ENCODE measurements at places on chromosomes 5 and 9.

DNA sequence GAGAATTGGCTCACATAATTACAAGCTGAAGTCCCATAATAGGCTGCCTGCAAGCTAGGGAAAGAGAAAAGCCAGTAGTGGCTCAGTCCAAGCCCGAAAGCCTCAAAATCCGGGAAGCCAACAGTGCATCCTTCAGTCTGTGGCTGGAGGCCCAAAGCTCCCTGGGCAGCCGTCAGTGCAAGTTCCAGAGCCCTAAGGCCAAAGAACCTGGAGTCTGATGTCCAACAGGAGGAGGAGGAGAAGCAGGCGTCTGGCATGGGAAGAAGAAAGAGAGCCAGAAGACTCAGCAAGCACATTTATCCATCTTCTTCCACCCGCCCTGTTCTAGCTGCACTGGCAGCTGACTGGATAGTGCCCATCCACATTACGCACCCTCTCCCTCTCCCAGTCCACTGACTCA is 213.4 kb downstream of the GAS1 start:
- DNase-seq: no peak

- no peak for DNase-seq
These were observed 25.6 kb downstream of the CAMK2A start for GRCh38 chr5:150263801-150264621.

DNA sequence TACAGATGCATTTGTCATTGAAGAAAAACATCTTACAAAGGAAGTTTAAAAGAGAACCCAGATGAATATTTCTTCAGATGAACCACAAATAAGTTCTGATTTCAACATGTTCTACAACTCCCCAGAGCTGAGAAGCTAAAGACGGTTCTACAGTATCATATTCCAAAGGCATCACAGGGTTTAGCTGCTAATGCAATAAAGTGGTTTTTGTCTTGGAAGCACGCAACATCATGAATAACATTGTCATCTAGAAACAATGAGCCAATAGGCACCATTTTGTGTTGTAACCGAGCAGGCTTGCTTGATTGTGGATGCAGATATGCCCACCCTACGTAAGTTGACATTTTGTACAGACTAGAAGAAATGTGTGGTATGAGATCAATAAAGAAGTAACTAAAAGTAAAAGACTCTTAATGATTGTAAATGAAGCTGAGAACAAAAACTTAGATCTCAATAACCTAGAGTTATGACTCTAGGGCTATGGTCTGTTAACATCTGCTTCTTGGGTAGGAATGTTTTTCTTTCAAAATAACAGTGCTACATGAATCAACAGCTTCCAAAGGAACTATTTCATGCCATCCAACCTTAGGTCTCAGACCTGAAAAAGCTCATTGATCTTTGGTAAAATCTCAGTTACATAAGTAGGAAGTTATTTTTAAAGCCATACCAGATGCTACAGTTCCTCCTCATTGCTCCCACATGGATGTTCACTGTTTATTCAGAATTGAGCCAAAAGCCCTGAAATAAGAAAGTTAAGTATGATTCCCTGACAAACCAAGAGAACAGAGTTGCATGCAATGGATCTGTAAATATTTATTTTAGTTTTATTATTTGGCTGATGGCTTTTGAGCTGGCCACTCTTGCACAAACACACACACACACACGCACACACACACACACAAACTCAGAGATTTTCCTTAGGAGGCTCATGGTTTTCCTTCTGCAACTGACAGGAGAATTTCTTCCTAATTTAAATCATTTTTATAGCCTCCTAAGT is 118.7 kb upstream of the SLCO6A1 start:
- no peak for DNase-seq

GRCh38 chr5:59591162-59591561 is 302.4 kb downstream of the PDE4D start:
- DNase-seq: no peak

- no peak for DNase-seq
These were observed 126.0 kb downstream of the EGFLAM start for GRCh38 chr5:38384396-38384795.

DNA sequence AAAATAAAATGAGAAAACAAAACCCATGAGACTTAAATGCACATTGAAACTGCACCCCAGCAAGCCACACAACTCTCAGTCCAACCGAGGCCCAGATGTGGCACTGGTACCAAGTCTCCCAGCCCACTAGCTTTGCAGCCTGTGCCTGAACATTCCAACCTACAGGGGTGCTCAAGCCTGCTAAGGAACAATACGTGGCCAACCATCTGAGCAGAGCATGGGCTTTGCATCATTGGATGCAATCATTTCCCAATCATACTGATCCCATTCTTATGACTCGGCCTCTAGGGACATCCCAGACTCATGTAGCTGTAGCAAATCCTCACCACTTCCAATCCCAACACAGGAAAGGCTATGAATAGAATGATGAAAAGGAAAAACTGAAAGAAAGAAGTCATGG is 297.2 kb downstream of the SPOCK1 start:
- no peak for DNase-seq

GRCh38 chr5:154478224-154478565 is at the start of gene HAND1:
Gene HAND1 (minus strand): TSS chr5:154478227. CDS start chr5:154478008, 219 bp downstream.
- no peak for DNase-seq

- no peak for DNase-seq
These were observed 54.0 kb downstream of the PAPPA start for GRCh38 chr9:116207371-116208111.

GRCh38 chr5:115461506-115462290 is 82.9 kb downstream of the FEM1C start:
- DNase-seq: no peak

DNA sequence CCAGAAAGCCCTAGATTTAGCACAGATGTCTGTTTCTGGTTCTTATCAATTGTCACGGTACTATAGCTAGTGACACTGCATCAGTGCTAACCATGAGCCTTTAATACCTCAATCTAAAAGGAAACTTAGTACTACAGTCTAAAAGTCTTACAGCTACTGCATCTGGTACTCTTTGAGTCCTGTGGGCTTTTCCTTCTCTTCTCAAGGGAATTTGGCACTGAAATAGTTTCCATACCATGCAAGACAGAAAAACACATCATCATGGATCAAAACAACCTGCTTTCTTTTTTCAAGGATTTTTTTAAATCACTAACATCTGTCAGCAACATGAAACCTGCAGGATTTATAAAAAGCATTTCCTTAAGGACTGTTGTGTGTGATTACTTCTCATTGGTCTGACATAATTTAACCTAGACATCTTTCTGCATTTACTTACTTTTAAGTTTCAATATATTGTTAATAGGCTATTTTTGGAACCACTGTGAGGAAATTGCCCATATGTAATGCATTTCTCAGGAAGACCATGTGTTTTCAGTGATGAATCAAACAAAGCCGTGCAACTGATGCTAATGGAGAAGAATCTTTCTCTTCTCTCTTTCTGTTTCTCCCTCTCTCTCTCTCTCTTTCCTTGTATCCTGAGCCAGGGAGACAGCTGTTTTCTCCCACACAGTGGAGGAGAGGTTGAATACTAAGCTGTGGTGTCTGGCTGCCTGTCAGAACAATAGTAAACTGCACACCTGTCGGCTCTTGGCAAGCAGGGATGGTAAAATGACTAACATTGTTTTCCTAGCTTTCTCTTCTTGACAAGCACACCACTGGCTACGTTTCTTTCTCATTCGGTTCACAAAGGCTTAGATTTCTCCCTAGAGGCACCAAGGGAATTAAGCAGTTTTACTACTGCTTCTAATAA is 273.4 kb downstream of the CSNK1G3 start:
- no peak for DNase-seq

DNA sequence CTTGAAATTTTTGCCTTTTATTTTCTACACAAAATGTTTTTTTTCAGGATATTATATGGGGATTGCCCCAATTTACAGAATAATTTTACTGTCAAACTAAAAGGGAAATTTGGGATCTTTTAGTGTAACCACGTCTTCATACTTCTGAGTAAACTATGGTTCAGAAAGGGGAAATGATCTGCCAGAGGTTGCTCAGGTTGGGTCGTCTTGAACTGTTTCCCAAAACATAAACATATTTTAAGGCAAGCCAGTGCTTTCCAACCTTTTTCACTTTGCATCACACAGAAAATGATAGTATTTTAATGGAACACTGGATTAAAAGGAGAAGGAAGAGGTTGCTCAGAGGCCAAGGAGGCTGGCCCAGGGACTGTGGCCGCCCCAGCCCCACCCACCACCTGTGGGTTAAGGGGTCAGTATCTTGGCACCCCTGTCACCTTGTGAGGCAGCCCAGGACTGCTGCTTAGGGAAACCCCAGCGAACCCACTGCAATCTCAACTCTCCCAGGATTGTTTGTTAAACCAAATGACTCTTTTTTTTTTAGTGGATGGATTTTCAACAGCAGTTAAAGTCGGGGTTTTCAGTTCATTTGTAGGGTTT is 142.7 kb upstream of the DHFR start:
- no peak for DNase-seq

- no peak for DNase-seq
These were observed 88.7 kb downstream of the UGCG start for GRCh38 chr9:111985315-111985714.

GRCh38 chr9:17116400-17116837 is 18.4 kb upstream of the CNTLN start:
- DNase-seq: no peak

DNA sequence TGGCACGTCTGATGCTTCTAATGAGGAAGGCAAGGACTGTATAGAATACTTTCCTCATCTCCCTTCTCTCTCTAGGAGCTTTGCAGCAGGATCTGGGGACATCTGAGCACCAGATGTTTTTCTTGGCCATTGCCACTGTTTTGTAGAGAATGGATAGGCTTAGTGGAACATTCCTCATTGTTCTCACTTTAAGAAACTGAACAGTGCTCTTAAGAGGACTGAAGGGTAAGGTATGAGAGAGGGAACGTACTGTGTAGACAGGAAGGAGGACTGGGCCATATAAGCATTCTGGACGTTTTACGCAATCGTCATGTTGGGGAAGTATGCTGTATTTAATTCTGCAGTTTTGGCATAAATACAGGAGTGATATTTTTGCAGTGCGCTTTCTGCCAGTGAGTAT is 70.6 kb downstream of the SMARCA2 start:
- no peak for DNase-seq

DNA sequence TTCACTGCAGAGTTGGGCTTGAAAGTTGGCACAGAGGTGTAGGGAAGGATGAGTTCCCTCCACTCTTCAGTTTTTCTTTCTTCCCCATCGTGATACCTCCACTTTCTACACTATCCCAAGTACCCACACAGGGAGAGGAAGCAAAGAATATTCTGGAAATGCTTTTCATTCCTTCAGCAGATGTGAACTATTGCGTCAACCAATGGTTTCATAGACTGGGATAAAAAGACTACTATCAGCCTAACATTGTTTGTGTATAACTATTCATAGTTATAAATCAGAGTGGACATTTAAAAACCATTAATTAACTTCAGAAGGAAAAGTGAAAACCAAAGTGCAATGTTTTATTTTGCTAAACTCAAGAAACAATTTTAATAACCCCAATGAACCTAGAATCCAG is 63.6 kb upstream of the MAMDC2 start:
- no peak for DNase-seq

- DNase-seq: no peak
These were observed 15.7 kb upstream of the BTF3 start for GRCh38 chr5:73482383-73483136.

Measured in cortex of kidney (tissue), 1 donor.